SJCRH30 (cell line): ENCODE measurements at places on chromosomes 13 and 19. TPM values are rescaled to one million over a fixed set of nuclear protein-coding genes. Genes with fewer than 3 reads are reported as not detected.

GRCh38 chr19:29323440-29324290, 110.7 kb upstream of the UQCRFS1 start:
- H3K27me3 ChIP-seq = peaks cover 4% of the 10 kb centered on the region; the same call in 1 of the 2 replicates
- no peaks in the 10 kb centered on the region for H3K4me1 ChIP-seq
- H3K36me3 ChIP-seq = no peaks in the 10 kb centered on the region
- no peak overlapping the region for H3K4me3 ChIP-seq
- no peak for DNase-seq

KLF1 gene
- total RNA-seq = 0.06 TPM in 1 of 2 replicates, not detected in the other

- no peaks in the 10 kb centered on the region for H3K36me3 ChIP-seq
- no peaks in the 10 kb centered on the region for H3K4me1 ChIP-seq
- H3K4me3 ChIP-seq = no peak overlapping the region
- DNase-seq = no peak
- no peak overlapping the region for H3K27ac ChIP-seq
- H3K27me3 ChIP-seq = no peaks in the 10 kb centered on the region
These were observed 17.3 kb upstream of the FCGBP start for GRCh38 chr19:39951686-39952085.

OR4F17 gene
- 0.08 TPM in 1 of 2 replicates, not detected in the other for total RNA-seq

GRCh38 chr13:33235078-33235477, 50.5 kb downstream of the STARD13 start:
- peaks cover 28% of the 10 kb centered on the region for H3K4me1 ChIP-seq
- H3K36me3 ChIP-seq = peaks cover 26% of the 10 kb centered on the region
- H3K4me3 ChIP-seq = no peak overlapping the region
- H3K27ac ChIP-seq = no peak overlapping the region

FCHO1 gene
- 2.8 and 3.0 TPM in 2 replicates for total RNA-seq

DNA sequence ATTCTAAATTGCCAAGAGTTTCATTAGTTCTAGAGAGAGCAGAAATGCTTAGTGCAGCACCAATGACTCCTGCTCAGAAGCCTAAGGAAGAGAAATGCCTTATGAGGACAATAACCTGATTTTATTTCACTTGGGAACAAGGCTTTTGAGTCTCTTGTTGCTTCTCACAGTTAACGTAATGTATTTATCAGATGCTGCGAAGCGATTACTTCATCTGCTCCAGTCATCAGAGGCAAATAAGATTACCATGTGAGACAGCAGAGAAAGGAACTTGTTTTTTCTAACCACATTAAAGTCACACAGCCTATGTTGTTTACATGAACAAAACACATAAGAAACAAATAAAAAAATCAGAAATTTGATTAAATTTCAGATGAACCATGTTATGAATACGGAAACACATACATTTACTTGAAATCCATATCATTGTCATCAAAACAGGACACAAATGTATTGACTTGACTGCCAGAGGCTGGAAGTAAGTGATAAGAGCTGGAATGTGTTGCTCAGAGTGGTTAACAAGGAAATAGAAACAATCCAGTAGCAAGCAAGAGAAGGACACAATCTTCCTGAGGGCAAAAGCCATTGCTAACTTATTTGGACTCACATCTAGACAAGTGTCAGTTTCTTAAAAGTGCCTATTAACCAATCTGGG, 147.3 kb downstream of the LHFPL6 start:
- H3K27me3 ChIP-seq = no peaks in the 10 kb centered on the region
- H3K27ac ChIP-seq = no peak overlapping the region
- no peak overlapping the region for H3K4me3 ChIP-seq
- H3K4me1 ChIP-seq = peaks cover 21% of the 10 kb centered on the region

ARL11 gene
- total RNA-seq = 0.08 TPM in 1 of 2 replicates, not detected in the other
